Naive B cell (primary cell): ENCODE measurements at places on chromosomes 5 and 9.

- no peaks in the 10 kb centered on the region for H3K27me3 ChIP-seq
- no peaks in the 10 kb centered on the region for H3K36me3 ChIP-seq
- no peak overlapping the region for H3K27ac ChIP-seq
- H3K4me1 ChIP-seq = peaks cover 2% of the 10 kb centered on the region
- no peak for DNase-seq
Measured at GRCh38 chr9:98187926-98188325, 4.5 kb downstream of the CORO2A start.

- no peaks in the 10 kb centered on the region for H3K36me3 ChIP-seq
- no peak overlapping the region for H3K4me3 ChIP-seq
- H3K4me1 ChIP-seq = peaks cover 16% of the 10 kb centered on the region
- no peaks in the 10 kb centered on the region for H3K27me3 ChIP-seq
Measured at GRCh38 chr5:158473016-158473635, 614.2 kb upstream of the CLINT1 start.

DNA sequence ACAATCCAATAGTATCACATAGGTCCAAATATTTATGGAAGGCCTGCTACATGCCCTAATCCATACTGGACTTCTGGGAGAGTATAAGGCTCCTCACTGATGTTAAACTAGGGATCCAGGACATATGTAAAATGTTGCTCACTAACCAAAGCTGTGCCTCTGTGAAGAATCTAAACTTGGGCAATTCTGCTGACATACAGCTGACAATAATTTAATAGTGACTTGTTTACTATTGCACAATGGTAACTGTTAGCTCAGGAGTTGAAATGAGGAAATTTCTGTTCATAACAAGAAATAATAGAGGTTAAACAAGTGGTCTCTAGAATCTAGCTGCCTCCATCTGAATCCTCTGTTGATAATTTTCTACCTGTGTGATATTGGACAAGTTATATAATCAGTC lies 14.9 kb upstream of the CTXN3 start:
- DNase-seq = no peak
- peaks cover 13% of the 10 kb centered on the region for H3K27me3 ChIP-seq
- H3K36me3 ChIP-seq = no peaks in the 10 kb centered on the region
- H3K4me1 ChIP-seq = no peaks in the 10 kb centered on the region
- no peak overlapping the region for H3K27ac ChIP-seq
- no peak overlapping the region for H3K4me3 ChIP-seq

- H3K4me1 ChIP-seq = peaks cover 9% of the 10 kb centered on the region
- H3K36me3 ChIP-seq = peaks cover 9% of the 10 kb centered on the region
- DNase-seq = peak; percentile 37
- H3K4me3 ChIP-seq = no peak overlapping the region
- H3K27ac ChIP-seq = no peak overlapping the region
- no peaks in the 10 kb centered on the region for H3K27me3 ChIP-seq
Measured at GRCh38 chr9:35051069-35051967, 21.1 kb downstream of the VCP start.

DNA sequence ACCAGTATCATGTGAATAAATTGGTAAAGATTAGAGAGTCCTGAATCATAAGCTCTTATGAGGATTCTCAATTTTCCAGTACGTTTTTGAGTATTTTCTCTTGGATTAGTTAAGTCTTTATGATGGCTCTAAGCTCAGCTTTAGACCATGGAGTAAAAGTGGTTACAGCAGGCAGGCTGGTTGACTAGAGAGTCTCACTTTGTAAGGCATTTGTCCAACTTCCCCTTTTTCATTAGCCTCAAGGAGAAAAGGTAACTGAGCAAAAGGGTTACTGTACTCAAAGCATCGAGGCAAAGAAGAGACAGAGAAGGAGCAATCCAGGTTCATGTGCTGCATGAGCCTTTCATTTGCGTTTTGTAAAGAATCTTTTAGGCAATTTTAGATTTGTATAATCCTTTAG lies 8.5 kb downstream of the NOP16 start:
- peaks cover 6% of the 10 kb centered on the region for H3K36me3 ChIP-seq
- H3K4me3 ChIP-seq = no peak overlapping the region
- DNase-seq = peak; percentile 14
- H3K4me1 ChIP-seq = peaks cover 6% of the 10 kb centered on the region
- H3K27me3 ChIP-seq = no peaks in the 10 kb centered on the region
- H3K27ac ChIP-seq = no peak overlapping the region

DNA sequence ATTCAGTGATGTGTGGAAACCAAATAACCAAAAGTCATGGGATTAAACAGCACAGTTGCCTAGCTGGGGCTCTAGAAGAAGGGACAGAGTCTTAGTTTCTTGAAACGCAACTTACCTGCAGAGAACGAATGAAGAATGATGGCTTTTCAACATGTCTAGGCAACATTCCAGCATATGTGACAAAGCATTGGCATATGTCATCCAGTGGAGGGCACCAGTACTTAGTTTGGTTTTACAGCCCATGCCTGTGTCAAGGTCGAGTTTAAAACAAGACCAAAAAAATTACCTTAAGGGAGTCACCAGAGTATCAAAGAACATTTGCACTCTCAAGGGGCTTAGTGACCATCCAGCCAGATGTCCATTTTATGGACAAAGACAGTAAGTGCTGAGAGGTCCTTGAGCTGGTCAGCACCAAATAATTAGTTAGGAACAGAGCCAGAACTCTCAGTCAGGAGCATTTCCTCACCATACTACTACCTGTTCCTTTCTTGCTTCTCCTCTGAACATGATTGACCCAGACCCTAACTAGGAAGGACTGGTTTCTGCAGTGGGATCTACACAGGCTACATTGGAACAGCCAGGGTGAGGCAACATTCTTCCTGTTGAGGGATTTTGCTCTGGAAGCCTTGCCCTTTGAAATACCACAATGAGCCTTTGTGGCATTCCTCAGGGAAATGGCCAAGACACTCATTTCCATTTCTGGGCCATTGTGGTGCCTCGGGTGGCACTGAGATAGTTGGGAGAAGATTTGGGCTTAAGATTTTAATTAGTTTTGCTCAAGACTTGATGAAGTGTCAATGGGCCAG lies 75.4 kb upstream of the ANKH start:
- H3K27me3 ChIP-seq = peaks cover 10% of the 10 kb centered on the region
- H3K36me3 ChIP-seq = no peaks in the 10 kb centered on the region

- no peak for DNase-seq
- H3K4me1 ChIP-seq = no peaks in the 10 kb centered on the region
- no peaks in the 10 kb centered on the region for H3K27me3 ChIP-seq
- no peaks in the 10 kb centered on the region for H3K36me3 ChIP-seq
- no peak overlapping the region for H3K4me3 ChIP-seq
Measured at GRCh38 chr9:26057050-26057449, 378.8 kb upstream of the TUSC1 start.

DNA sequence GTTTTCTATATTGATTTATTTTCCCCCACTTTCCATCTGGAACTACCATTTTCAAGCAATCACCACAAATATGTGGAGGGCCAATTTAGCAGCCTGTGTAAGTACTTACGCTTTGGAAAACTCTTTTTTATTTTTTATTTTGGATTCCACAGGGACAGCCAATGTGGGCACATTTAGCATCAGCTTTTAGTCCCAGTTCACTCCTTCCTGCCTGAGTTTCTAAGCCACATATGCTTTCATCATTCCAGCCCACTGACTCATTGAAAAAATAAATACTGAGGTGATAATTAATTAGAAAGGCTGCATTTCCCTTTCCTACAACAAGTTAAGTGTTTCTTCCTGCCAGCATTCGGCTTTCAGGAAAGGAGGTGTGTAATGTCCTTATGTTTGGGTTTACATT lies 76.8 kb downstream of the TMEM167A start:
- DNase-seq = no peak
- no peaks in the 10 kb centered on the region for H3K27me3 ChIP-seq
- no peak overlapping the region for H3K27ac ChIP-seq
- H3K4me1 ChIP-seq = no peaks in the 10 kb centered on the region

DNA sequence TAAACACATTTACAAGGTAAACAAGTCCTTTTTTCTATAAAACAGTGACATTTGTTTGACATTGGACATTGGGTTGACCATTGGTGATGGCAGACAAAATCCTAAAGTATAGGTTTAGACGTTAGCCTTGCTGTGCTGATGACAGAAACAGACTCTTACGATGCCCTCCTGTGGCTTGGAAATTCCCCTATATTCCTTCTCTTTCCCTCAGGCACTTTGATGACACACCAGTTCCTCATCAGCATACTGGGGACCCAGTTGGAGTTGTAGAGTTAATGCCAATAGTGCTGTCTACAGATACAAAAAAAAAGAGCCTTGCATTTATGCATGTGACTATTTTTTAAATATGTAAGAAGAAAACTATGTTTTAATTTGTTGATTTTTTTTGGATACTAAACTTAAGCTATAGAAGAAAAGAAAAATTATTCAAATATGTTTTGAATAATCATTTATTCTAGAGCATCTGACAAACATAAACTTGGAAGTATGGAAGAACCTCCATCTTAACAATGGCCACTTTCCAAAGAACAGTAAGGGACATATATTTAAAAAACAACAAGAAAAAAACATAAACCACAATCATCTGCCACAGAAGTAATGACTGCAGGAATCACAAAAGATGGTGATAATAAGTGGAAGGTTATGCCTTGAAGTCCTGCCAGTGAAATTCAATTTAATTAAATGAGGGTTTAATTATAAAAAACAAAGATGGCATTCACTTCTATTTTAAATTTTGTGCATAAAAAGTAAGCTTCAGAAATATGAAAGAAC lies 75.6 kb upstream of the SNCAIP start:
- H3K4me3 ChIP-seq = no peak overlapping the region
- no peaks in the 10 kb centered on the region for H3K4me1 ChIP-seq
- no peak for DNase-seq
- no peaks in the 10 kb centered on the region for H3K36me3 ChIP-seq

DNA sequence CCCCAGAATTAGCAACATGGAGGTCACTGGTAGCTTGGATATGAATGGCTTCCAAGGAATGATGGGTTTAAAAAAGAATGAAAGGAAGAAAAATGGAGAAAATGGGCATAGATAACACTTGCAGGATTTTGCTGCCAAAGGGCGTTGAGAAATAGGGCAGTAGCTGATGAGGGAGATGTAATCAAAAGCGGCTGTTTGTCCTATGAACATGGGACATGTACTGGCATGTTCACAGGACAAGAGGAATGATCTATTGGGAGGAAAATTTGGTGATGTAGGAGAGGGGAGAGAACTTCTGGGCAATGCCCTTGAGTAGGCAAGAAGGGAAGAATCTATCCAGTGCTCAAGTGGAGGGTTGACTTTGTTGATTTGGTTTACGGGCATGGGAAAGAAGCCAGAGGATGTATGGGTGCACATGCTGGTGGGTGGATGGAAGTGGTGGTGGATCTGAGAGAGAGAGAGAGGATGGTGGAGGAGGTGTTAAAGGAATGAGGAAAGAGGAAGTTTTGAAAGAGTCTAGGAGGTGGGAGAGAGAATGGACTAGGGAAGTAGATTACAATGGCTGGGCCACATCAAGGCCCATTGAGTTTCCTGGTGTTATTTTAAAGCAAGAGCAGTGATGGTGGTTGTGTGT lies 115.1 kb upstream of the MVB12B start:
- H3K27me3 ChIP-seq = peaks cover 25% of the 10 kb centered on the region
- H3K27ac ChIP-seq = no peak overlapping the region
- peaks cover 23% of the 10 kb centered on the region for H3K36me3 ChIP-seq
- H3K4me3 ChIP-seq = no peak overlapping the region
- H3K4me1 ChIP-seq = no peaks in the 10 kb centered on the region

- H3K27ac ChIP-seq = no peak overlapping the region
- H3K36me3 ChIP-seq = peaks cover 14% of the 10 kb centered on the region
- peaks cover 8% of the 10 kb centered on the region for H3K4me1 ChIP-seq
- no peak overlapping the region for H3K4me3 ChIP-seq
Measured at GRCh38 chr5:169979871-169980270, 424 bp downstream of the INSYN2B start.

- H3K27me3 ChIP-seq = no peaks in the 10 kb centered on the region
- no peaks in the 10 kb centered on the region for H3K36me3 ChIP-seq
- H3K4me1 ChIP-seq = no peaks in the 10 kb centered on the region
- no peak for DNase-seq
- no peak overlapping the region for H3K27ac ChIP-seq
Measured at GRCh38 chr9:134429481-134429880, 103.2 kb downstream of the RXRA start.
